ENCODE measurements at places on chromosomes 5 and 9. TPM values are rescaled to one million over a fixed set of nuclear protein-coding genes. Genes with fewer than 3 reads are reported as not detected.

The HDHD3 gene
- polyA plus RNA-seq = 180 TPM

The CCDC152 gene
- polyA plus RNA-seq = 0.61 TPM

The PRLR gene
- polyA plus RNA-seq = 2.1 TPM

DNA sequence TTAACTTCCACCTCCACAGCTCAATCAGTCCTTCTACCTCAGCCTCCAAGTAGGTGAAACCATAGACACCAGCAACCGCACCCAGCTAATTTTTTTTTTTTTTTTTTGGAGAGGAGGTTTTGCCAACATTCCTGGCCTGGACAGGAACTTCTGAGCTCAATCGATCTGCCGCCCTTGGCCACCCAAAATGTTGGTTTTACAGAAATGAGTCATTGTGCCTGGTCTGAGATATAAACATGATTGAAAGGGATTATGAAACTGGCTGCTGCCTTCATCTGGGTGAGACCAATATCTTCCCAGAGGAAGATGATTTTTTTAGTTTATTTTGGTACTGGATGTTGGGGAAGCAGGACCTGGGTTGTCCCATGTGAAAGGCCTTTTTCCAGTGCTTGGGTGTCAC lies 9.2 kb downstream of the TAF11L12 start:
- H3K4me3 ChIP-seq = no peak overlapping the region
- no peak overlapping the region for H3K27ac ChIP-seq
- H3K27me3 ChIP-seq = no peaks in the 10 kb centered on the region
- no peaks in the 10 kb centered on the region for H3K4me1 ChIP-seq
- DNase-seq = no peak

- H3K4me1 ChIP-seq = peaks cover 14% of the 10 kb centered on the region
- no peak for DNase-seq
- no peak overlapping the region for H3K27ac ChIP-seq
- no peaks in the 10 kb centered on the region for H3K36me3 ChIP-seq
Measured at GRCh38 chr5:96659170-96659569, 3.0 kb upstream of the CAST start.

GRCh38 chr5:37598733-37599132 lies 219.6 kb downstream of the WDR70 start:
- no peak overlapping the region for H3K4me3 ChIP-seq
- H3K36me3 ChIP-seq = no peaks in the 10 kb centered on the region
- H3K4me1 ChIP-seq = no peaks in the 10 kb centered on the region
- H3K27ac ChIP-seq = no peak overlapping the region
- no peaks in the 10 kb centered on the region for H3K27me3 ChIP-seq
- no peak for DNase-seq

GRCh38 chr9:21615446-21615845 lies 133.3 kb upstream of the IFNE start:
- no peak for DNase-seq
- no peaks in the 10 kb centered on the region for H3K27me3 ChIP-seq
- H3K27ac ChIP-seq = no peak overlapping the region
- no peaks in the 10 kb centered on the region for H3K36me3 ChIP-seq
- H3K4me3 ChIP-seq = no peak overlapping the region

DNA sequence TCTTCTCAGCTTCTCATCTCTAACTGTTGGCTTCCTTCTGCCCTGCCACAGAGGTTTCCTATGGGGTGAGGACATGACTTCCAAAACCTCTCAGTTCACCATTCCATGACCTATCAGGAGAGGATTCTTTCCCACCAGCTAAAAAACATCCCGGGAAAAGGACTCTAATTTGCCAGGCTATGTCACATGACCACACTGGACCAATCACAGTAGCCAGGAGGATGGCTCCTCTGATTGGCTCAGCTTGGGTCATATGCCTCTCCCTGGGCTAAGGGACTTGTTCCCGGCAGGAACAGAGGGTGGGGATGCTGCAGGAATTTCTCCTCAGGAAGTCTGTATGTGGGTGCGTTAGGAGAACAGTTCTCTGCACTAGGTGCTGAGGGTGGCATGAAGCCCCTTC lies 40.3 kb upstream of the XPA start:
- DNase-seq = no peak
- peaks cover 17% of the 10 kb centered on the region for H3K27me3 ChIP-seq
- H3K4me1 ChIP-seq = peaks cover 10% of the 10 kb centered on the region
- H3K27ac ChIP-seq = no peak overlapping the region

DNA sequence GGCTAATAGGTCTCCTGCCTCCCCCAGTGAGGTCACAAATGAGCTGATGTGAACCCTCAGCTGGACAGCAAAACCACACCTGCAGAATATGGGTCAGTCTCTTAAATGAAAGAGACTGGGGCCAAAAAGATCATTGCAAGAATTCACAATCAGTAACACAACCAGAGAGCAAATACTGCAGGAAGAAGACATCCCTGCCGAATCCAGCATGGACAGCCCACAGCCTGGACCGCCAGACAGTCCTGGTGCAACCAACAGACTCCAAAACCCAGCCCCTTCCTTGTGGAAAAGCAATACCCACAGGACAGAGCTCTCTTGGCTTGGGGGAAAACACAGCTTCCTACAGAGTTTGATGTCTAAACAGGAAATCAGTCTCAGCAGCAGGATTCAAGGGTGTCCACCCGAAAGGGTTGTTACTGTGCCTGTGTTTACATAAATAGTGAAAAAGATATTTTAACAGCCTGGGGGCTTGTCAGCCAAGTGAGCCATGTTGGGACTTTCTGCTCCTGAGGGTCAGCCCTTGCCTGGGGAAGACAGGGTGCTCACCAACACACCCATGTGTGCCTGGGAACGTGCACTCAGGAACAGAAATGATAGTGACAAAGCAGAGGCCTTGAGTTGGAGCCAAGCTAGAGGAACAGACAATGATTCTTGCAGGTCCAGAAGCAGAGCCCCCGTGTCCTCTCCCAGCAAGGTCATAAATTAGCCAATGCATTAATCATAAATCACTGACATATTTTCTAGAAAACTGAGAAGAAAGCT lies 106.2 kb downstream of the SEMA5A start:
- no peaks in the 10 kb centered on the region for H3K36me3 ChIP-seq
- peak; percentile 27 for DNase-seq
- H3K27me3 ChIP-seq = no peaks in the 10 kb centered on the region
